ENCODE measurements at places on chromosomes 2 and 18.

- no peak for DNase-seq
Measured at GRCh38 chr2:127187081-127187775, 32.9 kb downstream of the CYP27C1 start.

DNA sequence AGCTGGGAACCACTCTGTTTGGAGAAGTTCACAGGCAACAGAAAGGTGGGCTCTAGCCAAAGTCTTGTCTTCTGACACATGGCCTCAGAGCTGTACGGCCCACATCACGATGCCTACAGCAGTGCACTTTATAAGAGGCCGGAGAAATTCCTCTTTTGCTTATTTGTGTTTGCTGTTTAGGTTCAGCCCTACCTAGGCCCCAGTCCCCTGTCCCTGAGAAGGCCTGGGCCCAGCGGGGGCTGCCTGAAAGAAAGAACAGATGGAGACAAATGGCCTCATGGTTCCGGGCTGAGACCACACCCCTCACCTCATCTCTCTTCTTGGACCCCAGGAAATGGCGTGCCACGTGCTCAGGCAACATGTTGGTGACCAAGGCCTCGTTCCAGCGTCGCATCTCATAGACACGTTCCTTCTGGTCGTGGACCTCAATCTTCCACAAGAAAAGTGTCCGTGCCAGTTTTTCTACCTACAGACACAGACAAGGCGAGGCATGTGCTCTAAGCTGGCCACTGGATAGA is 30.9 kb downstream of the CENPO start:
- no peak for DNase-seq

GRCh38 chr2:174669336-174669735 is 71.7 kb upstream of the WIPF1 start:
- no peak for DNase-seq

GRCh38 chr2:133606616-133607015 is 38.4 kb upstream of the NCKAP5 start:
- DNase-seq: no peak

DNA sequence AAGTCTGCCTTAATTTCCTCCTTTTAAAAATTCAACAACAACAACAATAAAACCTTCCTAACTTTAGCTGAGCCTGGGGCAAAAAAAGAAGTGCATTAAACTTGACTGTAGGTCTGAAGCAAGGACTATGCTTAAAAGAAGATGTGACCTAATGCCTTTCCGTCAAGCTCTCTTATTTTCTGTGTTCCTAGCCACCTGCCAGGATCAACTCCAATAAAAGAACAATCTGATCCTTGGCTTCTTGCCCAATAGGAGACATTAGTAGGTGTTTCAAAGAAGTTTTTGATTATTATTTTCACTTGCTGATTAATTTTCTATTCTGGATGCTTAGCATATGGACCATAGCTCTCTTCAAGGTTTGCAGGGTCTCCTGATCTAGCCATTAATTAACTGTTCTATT is 237.5 kb downstream of the STK39 start:
- DNase-seq: no peak

- DNase-seq: no peak
Measured at GRCh38 chr2:175631245-175631623, 370.8 kb downstream of the LNPK start.

DNA sequence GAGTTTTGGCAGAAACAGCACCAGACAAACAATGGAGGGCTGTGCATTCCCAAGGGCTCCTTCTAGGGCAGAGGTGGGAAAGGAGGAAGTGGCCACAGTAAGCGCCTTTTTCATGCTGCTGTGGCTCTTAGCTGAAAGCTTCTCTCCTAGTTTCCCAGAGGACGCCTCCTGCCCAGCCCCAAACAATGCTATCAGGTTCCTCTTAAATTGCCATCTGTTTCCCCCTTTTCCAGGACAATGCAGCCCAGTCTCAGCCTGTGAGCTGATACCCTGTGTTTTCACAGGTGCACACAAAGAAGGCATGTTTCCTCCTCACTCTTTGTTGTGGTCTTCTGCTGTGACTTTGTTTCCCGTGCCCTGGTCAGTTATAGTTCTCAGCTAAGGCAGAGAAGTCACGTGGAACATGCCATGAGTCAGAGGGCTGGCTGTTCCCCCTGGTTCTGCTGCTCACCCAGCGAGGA is 5.4 kb upstream of the FAM124B start:
- no peak for DNase-seq

GRCh38 chr2:143574069-143574468 is 444.9 kb downstream of the ARHGAP15 start:
- DNase-seq: no peak

Data from effector memory CD4-positive, alpha-beta T cell (primary cell).